ENCODE measurements at places on chromosomes 2 and 18.

DNA sequence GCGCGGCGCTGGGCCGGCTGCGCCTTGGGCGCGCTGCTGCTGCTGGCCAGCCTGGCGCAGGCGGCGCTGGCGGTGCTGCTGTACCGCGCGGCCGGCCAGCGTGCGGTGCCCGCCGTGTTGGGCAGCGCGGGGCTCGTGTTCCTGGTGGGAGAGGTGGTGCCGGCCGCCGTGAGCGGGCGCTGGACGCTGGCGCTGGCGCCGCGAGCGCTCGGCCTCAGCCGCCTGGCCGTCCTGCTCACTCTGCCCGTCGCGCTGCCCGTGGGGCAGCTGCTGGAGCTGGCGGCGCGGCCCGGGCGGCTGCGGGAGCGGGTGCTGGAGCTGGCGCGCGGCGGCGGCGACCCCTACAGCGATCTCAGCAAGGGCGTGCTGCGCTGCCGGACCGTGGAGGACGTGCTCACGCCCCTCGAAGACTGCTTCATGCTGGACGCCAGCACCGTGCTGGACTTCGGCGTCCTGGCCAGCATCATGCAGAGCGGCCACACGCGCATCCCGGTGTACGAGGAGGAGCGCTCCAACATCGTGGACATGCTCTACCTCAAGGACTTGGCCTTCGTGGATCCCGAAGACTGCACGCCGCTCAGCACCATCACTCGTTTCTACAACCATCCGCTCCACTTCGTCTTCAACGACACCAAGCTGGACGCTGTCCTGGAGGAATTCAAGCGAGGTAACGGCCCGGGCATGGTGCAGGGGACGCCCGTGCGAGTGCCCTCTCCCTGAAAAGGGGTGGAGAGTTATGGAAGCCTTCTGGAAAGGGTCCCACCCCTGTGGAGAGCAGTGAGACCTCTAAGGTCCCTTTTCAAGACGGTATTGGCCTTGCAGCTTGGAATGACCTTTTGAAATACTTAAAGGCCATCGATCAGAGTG is 1.0 kb downstream of the CNNM3 start:
- DNase-seq = no peak

GRCh38 chr2:66578687-66579106 is 143.8 kb downstream of the MEIS1 start:
- DNase-seq = no peak

DNA sequence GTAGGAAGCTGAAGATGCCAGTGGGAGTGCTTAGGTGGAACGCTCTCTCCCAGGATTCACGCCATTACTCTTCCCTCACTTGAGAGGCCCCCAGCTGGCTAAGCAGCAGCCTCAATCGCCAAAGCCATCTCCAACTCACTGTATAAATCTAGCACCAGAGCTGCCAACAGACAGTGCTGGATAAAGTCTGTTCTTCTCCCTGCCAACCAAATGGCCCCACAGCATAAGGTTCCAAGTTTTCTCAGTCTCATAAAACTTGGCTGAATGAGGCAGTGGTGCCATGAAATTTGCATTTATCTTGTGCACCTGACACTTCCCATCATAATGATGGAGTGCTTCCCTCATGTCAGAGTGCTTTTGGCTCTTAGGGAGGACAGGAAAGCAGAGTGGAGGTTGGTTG is 428.2 kb upstream of the ETAA1 start:
- DNase-seq = no peak

DNA sequence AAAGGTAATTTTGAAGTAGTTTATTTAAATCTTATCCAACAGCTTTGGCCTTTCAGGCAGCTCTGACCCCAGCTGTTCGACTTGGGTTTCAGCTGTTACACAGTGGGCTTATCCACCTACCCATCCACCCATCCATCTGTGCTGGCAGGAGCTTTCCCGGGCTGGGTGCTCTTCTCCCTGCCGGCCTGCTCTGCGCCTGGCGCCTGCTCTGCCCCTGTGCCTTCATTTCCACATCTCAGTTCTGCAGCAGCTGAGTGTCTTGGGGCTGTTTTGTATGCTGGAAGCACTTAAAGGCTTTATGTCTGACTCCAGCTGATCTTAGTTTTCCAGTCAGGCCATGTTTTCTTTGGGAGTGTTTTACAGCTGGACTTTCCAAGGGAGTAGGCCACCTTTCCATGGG is 24.2 kb downstream of the LDLRAD4 start:
- no peak for DNase-seq

DNA sequence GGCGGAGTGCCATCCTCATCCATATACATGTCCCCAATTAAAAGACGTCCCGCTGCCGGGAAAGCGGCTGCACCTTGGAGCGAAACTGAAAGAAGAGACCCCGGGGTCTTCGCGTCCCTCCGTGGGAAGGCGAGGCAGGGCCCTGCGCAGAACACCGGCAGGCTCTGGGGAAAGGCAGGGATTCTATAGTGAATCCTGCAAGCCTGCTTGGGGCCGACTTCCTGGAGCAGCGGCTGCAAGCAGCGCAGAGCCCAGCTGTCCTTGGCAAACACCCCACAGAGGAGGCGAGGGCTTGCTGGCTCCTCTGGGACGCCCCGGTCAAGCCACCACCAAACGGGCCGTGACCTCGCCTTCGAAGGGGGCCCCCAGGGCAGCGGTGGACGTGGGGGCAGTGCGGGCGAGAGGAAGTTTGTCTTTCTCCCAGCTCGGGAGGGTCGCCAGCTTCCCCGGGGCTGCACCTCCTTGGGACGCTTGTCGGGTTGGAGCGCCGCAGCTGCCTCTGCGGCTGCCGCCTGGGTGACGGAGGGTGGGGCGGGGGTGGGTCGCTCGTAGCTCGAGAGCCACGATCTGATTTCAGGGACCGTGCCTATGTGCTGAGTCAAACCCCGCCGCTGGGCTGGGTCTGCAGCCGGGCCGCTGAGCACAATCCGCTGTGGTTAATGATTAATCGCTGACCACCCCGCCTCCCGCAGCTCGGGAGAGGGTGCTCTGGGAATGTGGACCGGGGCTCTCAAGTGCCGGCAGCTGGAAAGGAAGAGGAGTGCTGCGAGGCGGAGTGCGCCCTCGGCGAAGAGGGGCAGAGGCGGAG is 486 bp upstream of the GPR39 start:
- peak; percentile 83 for DNase-seq

GRCh38 chr2:143745060-143745459 is 615.8 kb downstream of the ARHGAP15 start:
- DNase-seq = no peak

GRCh38 chr18:24810561-24811305 is 350.3 kb downstream of the HRH4 start:
- DNase-seq = no peak

- DNase-seq = no peak
Measured at GRCh38 chr2:39718483-39718882, 52.8 kb downstream of the TMEM178A start.

- no peak for DNase-seq
Measured at GRCh38 chr2:101689114-101689825, 8.2 kb upstream of the MAP4K4 start.

DNA sequence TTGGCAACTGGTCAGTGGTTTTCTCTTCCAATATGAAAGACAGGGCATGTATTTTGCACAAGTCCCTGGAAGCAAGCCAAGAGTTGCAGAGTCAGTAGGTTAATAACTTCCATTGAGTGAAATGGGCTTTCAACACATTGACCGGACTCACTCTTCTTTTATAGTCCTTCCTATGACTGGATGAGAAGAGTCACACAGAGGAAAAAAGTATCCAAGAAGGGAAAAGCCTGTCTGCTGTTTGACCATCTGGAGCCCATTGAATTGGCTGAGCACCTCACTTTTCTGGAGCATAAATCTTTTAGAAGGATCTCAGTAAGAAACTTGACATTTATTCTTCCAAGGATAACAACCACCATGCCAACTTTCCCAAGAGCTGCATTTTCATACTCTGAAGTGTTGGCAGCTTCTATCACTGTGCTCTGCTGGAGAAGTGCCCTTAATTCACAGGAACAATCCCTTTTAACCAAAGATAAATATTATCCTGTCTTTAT is 45.4 kb downstream of the RASGRP3 start:
- DNase-seq = peak; percentile 47

GRCh38 chr2:223779877-223780276 is 57.5 kb downstream of the AP1S3 start:
- no peak for DNase-seq

DNA sequence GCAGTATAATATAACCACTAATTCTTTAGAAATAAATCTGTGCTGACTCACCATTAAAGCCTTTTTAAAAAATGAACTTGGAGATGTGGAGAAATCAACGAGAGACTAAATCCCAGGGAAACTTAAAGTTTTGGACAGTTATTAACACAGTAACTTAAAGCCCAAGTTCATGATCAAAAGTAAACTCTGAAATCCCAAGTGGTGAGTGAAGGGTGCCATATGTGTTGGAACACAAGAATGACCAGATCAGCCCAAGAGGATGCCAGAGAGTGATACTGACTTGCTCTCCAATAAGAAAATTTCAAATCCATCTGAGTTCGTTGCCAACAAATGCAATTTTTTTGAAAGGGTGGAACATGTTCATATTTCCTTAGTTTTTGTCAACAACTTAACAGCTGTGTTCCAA is 838.1 kb upstream of the ACVR2A start:
- DNase-seq = no peak

DNA sequence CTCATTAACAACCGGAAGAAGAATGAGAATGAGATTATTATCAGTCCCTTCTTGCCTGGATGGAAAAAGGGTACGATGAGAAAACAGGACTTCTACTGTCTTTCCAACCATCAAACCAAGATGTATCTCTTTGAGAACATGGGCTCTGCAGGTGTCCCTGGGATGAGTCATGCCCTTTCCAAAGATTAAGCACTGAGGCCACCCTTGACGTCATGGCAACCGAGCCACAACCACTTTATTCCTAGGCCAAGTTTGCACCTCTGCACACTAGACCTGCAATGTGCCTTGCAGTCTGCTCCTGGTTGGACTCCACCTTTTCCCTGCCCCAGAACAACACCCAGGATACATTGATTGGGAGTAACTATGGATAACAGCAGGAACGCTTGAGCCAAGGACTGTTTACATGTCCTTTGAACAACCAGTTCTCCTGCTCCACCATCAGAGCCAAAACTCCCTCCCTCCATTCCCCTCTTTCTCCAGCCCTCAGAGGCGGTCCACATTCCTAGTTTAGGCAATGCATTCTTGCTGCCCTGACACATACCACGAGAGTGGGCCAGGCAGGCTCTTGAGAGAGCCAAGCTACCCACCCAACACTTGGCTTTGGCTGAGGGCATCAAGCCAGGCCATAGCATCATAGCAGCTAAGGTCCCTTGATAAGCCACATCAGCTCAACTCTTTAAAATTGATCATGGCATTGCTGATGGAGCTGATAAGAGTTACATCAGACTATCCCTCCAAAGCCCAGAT is 310.7 kb downstream of the TNS1 start:
- no peak for DNase-seq

DNA sequence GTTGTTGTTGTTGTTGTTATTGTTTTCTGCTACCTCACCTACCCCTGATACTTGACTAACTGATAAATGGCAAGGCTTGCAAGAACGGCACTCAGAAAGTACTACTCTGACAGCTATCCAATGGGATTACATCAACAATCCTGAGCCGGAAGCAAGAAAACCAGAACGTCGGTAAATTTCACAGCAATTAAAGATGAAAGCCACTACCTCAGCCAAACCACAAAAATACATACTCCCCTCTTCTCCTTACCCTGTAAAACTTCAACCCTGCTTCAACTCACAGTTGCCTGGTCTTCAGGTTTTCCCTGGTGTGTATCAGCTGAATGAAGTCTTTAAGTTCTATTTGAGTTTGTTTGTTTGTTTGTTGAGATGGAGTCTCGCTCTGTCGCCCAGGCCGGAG is 293.7 kb upstream of the RND3 start:
- DNase-seq = no peak

DNA sequence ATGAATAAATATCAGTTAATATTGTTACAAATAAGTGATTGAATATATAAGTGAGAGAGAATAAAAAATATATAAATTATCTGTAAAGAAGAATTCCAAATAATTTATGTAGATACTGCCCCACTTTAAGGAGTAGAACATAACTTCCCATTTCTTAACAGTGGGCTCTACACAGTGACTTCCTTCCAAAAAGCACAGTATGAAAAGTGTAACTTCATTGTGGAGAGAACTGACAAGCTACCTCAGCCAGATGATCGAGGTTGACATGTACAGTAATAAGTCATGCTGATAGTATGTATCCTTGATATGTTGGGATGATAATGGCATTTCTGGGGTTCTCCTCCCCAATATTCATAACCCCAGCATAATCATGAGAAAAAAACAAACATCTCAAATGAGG is 191.9 kb upstream of the FN1 start:
- no peak for DNase-seq

GRCh38 chr2:186256540-186256939 is 229.5 kb upstream of the ZC3H15 start:
- DNase-seq = no peak

DNA sequence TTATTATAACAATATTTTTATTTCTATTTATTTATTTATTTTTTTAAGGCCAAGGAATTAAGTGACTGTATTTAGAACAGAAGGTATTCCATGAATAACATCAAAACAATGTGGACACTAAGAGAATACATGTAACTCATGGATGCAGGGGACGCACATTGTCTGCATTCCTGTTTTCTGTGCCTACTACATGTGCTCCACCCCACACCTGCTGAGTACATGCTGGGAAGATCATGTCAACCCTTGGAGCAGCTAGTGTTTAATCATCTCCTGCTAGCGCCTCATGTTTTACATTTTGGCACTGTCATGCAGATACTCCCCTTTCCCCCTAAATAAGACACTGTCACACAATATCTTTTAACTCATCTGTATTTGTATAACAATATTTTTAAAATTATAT is 29.3 kb downstream of the DPYSL5 start:
- no peak for DNase-seq

GRCh38 chr2:239042046-239042445 is 194.2 kb downstream of the TWIST2 start:
- DNase-seq = no peak

GRCh38 chr2:12641441-12641840 is 75.3 kb upstream of the TRIB2 start:
- no peak for DNase-seq

GRCh38 chr2:72137498-72138010 is 10.1 kb downstream of the CYP26B1 start:
- no peak for DNase-seq

DNA sequence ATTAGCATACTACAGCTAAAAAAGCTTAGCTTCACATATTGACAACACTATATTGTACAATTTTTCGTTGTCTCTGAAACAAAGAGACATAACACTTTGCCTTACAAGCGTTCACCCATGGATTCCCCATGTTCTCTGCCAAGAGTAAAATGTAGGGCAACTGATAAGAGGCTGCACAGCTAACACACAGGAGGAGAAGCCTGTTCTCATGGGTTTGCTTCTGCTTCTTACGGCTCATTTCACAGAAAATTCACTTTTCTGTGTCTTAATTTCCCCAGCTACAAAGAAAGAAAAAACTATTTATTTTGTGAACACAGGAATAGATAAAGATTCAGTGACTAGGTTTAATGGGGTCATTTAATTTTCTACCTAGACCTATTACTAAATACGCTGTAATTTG is 182.8 kb upstream of the DLGAP1 start:
- no peak for DNase-seq

- no peak for DNase-seq
Measured at GRCh38 chr18:11419338-11419737, 190.1 kb upstream of the SLC35G4 start.

GRCh38 chr2:229731916-229732315 is 17.6 kb upstream of the DNER start:
- DNase-seq = no peak

- DNase-seq = no peak
Measured at GRCh38 chr18:68893354-68893753, 95.5 kb downstream of the CCDC102B start.
